ENCODE measurements at places on chromosomes 1 and 21. TPM values are rescaled to one million over a fixed set of nuclear protein-coding genes. Genes with fewer than 3 reads are reported as not detected.

The TNFRSF9 gene
- total RNA-seq, result not detected

The PGLYRP4 gene
- total RNA-seq, result not detected

The NUP210L gene
- not detected for total RNA-seq

The A3GALT2 gene
- total RNA-seq, result not detected

The DIO1 gene
- total RNA-seq, result not detected

GRCh38 chr1:8211883-8212579 lies 105.9 kb upstream of the SLC45A1 start:
- H3K4me3 ChIP-seq, result no peak overlapping the region
- no peak for DNase-seq
- H3K27me3 ChIP-seq, result no peaks in the 10 kb centered on the region
- no peak overlapping the region for H3K27ac ChIP-seq

DNA sequence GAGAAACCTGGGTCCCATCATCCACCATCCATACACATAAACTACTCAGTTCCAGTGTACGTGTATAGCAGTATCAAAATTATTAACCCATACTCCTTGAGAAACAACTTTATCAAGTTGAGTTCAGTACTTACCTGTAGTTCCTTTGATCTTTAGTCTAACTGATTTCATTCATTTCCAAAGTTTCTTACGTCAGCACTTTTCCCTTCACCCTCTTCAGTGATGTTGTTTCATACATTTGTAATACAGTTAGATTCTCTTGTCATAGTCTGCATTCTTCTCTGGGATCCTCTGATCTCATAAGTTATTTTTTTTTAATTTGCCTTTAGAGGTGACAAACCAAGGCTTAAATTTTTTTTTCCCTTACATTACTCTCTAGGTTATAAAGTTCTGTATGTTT lies 143.2 kb downstream of the PIK3R3 start:
- no peak overlapping the region for H3K4me3 ChIP-seq
- no peaks in the 10 kb centered on the region for H3K27me3 ChIP-seq
- H3K4me1 ChIP-seq, result no peaks in the 10 kb centered on the region
- no peak for DNase-seq

- H3K27me3 ChIP-seq, result no peaks in the 10 kb centered on the region
- DNase-seq, result no peak
- no peaks in the 10 kb centered on the region for H3K4me1 ChIP-seq
Measured at GRCh38 chr1:198290089-198290683, 133.4 kb downstream of the NEK7 start.

GRCh38 chr1:1900883-1901640 lies 10.2 kb upstream of the GNB1 start:
- no peaks in the 10 kb centered on the region for H3K27me3 ChIP-seq
- no peak overlapping the region for H3K27ac ChIP-seq
- H3K4me3 ChIP-seq, result peak overlapping the region; percentile 5
- DNase-seq, result peak; percentile 47
- H3K36me3 ChIP-seq, result no peaks in the 10 kb centered on the region
- H3K4me1 ChIP-seq, result no peaks in the 10 kb centered on the region

DNA sequence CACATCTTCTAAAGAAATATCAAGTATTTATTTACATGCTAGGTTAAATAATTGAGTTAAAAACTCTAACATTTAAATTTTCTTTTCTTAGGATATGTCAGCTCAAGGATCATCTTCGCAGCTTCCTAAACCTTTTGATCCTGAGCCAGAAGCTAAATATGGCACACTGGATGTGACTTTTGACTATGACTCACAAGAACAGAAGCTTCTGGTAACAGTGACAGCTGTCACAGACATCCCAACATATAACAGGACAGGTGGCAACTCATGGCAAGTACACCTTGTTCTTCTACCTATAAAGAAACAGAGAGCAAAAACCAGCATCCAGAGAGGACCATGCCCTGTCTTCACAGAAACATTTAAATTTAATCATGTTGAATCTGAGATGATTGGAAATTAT lies 132.7 kb upstream of the SERTAD4 start:
- H3K27me3 ChIP-seq, result no peaks in the 10 kb centered on the region
- no peak for DNase-seq
- no peaks in the 10 kb centered on the region for H3K4me1 ChIP-seq
- H3K36me3 ChIP-seq, result peaks cover 4% of the 10 kb centered on the region
- H3K4me3 ChIP-seq, result no peak overlapping the region

DNA sequence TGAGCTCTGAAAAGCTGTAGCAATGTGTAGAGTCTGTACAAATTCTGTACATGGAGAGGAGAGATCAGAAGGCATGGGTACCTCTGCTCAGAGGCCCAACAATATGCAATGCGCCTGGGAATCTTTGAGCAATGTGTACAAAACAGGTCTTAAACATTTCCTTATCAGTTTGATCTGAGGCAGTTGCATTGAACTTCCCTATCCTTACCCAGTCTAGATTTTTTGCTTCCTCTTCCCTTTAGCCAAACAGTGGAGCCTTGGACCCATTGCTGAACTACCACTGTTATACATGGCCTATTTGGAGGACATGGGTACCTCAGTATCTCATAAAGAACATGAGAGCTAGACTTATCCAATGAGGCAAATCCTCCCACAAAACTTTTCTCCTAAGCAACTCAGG lies 12.6 kb upstream of the MNDA start:
- no peak overlapping the region for H3K27ac ChIP-seq
- H3K4me3 ChIP-seq, result no peak overlapping the region
- no peaks in the 10 kb centered on the region for H3K36me3 ChIP-seq
- no peak for DNase-seq
- H3K4me1 ChIP-seq, result no peaks in the 10 kb centered on the region
- H3K27me3 ChIP-seq, result no peaks in the 10 kb centered on the region

- H3K27me3 ChIP-seq, result no peaks in the 10 kb centered on the region
- peaks cover 23% of the 10 kb centered on the region for H3K36me3 ChIP-seq
- peak overlapping the region; percentile 89 for H3K4me3 ChIP-seq
- DNase-seq, result peak; percentile 96
- H3K4me1 ChIP-seq, result peaks cover 6% of the 10 kb centered on the region
- H3K27ac ChIP-seq, result no peak overlapping the region
Measured at GRCh38 chr1:12594966-12595756, 22.8 kb downstream of the DHRS3 start.

GRCh38 chr1:229940684-229941083 lies 126.4 kb upstream of the GALNT2 start:
- no peaks in the 10 kb centered on the region for H3K27me3 ChIP-seq
- H3K4me3 ChIP-seq, result no peak overlapping the region
- H3K27ac ChIP-seq, result no peak overlapping the region
- H3K36me3 ChIP-seq, result no peaks in the 10 kb centered on the region

- H3K27ac ChIP-seq, result no peak overlapping the region
- no peak for DNase-seq
- no peaks in the 10 kb centered on the region for H3K36me3 ChIP-seq
Measured at GRCh38 chr1:41471658-41472057, 12.8 kb downstream of the EDN2 start.

- no peaks in the 10 kb centered on the region for H3K36me3 ChIP-seq
- DNase-seq, result no peak
- no peak overlapping the region for H3K4me3 ChIP-seq
- H3K27ac ChIP-seq, result no peak overlapping the region
- peaks cover 37% of the 10 kb centered on the region for H3K27me3 ChIP-seq
Measured at GRCh38 chr1:23400324-23401114, 24.0 kb downstream of the TCEA3 start.

- H3K27me3 ChIP-seq, result no peaks in the 10 kb centered on the region
- no peak overlapping the region for H3K4me3 ChIP-seq
- H3K27ac ChIP-seq, result no peak overlapping the region
- H3K4me1 ChIP-seq, result 0 out of 2 replicates have a peak, but pooled peaks cover under 1% of the 10 kb centered on the region
- H3K36me3 ChIP-seq, result no peaks in the 10 kb centered on the region
Measured at GRCh38 chr1:38129971-38130370, 83.4 kb upstream of the POU3F1 start.

DNA sequence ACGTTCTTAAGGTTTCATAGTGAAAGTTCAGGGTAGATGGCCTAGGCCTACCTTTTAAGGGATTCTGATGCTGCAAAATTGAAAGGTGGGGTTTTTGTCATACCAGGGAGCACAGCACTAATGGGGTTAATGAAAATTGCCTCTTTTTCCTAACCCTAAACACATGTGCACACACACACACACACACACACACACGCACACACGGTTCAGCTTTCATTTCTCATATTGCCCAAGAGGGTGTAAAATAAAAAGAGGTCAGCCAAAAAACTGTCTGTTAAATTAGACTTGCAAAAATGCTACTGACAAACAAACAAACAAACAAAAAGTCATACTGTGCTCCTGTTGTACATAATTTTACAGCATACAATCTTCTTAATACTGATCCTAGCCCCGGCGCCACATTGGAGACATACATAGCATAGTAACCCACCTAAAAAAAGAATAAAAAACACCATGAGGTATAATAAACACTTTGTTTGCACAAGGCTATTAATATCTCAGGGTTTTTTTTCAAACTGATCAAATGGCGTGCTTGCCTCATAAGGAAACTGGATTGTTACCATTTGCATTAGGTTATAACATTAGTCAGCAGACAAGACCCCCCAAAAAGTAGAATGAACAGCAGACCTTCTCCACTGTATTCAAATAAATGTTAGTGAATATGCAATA lies 69.1 kb downstream of the TGFB2 start:
- no peaks in the 10 kb centered on the region for H3K27me3 ChIP-seq
- no peak overlapping the region for H3K4me3 ChIP-seq
- no peak overlapping the region for H3K27ac ChIP-seq
- no peaks in the 10 kb centered on the region for H3K4me1 ChIP-seq
- peaks cover 7% of the 10 kb centered on the region for H3K36me3 ChIP-seq

- no peak overlapping the region for H3K27ac ChIP-seq
- DNase-seq, result no peak
- H3K27me3 ChIP-seq, result no peaks in the 10 kb centered on the region
- H3K36me3 ChIP-seq, result no peaks in the 10 kb centered on the region
Measured at GRCh38 chr1:105294838-105295237, 1545.1 kb downstream of the AMY1C start.

- H3K36me3 ChIP-seq, result no peaks in the 10 kb centered on the region
- H3K4me1 ChIP-seq, result peaks cover 2% of the 10 kb centered on the region
- H3K27ac ChIP-seq, result no peak overlapping the region
Measured at GRCh38 chr21:14523234-14523633, 22.9 kb downstream of the SAMSN1 start.

- DNase-seq, result no peak
- H3K4me3 ChIP-seq, result no peak overlapping the region
- no peaks in the 10 kb centered on the region for H3K36me3 ChIP-seq
- H3K27ac ChIP-seq, result no peak overlapping the region
- no peaks in the 10 kb centered on the region for H3K4me1 ChIP-seq
Measured at GRCh38 chr1:68116643-68117235, 66.3 kb upstream of the DIRAS3 start.

- no peak for DNase-seq
- no peak overlapping the region for H3K4me3 ChIP-seq
- H3K27ac ChIP-seq, result no peak overlapping the region
- H3K4me1 ChIP-seq, result no peaks in the 10 kb centered on the region
- H3K27me3 ChIP-seq, result no peaks in the 10 kb centered on the region
Measured at GRCh38 chr1:59804301-59804700, 10.4 kb upstream of the HOOK1 start.
